Esophagus muscularis mucosa (tissue), 4 donors: ENCODE measurements at places on chromosomes 3 and 15. TPM values are rescaled to one million over a fixed set of nuclear protein-coding genes. Genes with fewer than 3 reads are reported as not detected.
A peak's percentile ranks its signal among the peaks of the same experiment; 100 is the strongest.

DNA sequence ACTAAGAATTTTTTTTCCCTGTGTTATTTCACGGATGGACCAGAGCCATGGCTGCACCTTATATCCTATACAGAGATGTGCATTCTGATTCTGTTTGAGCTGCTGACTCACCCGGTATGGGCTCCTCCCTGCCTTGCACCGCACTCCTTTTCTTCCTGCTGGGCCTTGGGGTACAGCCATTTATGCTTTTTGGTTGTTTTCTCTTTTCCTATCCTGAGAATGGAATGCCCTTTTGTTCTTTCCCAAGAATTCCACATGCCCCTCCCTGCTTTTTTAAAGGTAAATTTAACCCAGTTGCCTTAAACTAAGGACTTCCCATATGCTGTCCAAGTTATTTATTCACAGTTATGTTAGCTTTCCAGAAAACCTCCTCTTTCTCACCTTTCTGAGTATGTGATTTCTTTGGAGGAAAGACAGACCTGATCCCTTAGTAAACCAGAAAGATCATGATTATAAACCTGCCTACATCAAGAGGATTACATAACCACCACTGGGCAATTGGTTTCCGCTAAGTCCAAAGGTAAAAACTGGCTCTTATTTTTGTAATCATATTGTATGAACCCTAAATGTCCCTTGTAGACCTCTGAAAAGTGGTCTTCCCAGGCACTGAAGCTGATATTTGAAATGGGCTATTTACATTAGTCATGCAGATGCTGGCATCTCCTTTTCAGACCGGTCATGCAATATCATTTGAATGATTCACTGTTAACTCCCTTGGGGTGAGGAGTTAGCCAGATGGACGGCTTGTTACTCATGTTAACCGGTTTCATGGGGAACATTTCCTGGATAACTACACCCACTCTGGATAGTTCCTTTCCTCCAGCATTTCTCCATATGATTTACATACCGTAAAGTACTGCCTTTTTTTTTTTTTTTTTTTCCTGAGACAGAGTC lies 45.5 kb downstream of the TMOD3 start:
- peaks cover 29% of the 10 kb centered on the region for H3K36me3 ChIP-seq
- no peak overlapping the region for H3K4me3 ChIP-seq
- peaks cover 25% of the 10 kb centered on the region for H3K4me1 ChIP-seq
- DNase-seq = no peak
- H3K27me3 ChIP-seq = no peaks in the 10 kb centered on the region

DNA sequence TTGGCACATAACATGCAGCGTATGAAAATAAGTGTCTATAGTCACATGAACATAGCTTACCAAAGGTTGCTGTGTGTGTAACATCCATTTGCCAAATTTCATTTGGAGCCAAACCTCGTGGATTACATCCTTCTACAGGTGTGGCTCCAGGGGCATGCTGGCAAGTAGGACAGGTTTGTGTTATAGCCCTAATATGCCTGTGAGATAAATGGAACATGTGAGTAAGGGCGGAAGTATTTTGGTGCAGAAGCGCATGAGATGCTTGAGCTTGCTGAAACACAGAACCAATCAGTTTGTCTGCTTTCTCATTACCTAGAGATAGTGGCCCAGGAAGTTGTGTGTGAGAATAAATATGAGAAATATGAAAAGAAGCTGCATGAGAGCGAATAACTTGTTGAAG lies 21.8 kb upstream of the XCR1 start:
- no peaks in the 10 kb centered on the region for H3K27me3 ChIP-seq
- no peak overlapping the region for H3K4me3 ChIP-seq
- no peak overlapping the region for H3K27ac ChIP-seq
- no peaks in the 10 kb centered on the region for H3K4me1 ChIP-seq

- no peaks in the 10 kb centered on the region for H3K36me3 ChIP-seq
- H3K27me3 ChIP-seq = no peaks in the 10 kb centered on the region
- peak overlapping the region; percentile 40 for H3K27ac ChIP-seq
- peak overlapping the region; percentile 77 for H3K4me3 ChIP-seq
- H3K4me1 ChIP-seq = peaks cover 25% of the 10 kb centered on the region
- no peak for DNase-seq
These were observed 19.0 kb downstream of the SPATA12 start for GRCh38 chr3:57079474-57079831.

- no peaks in the 10 kb centered on the region for H3K27me3 ChIP-seq
- no peak overlapping the region for H3K4me3 ChIP-seq
- H3K36me3 ChIP-seq = no peaks in the 10 kb centered on the region
- H3K27ac ChIP-seq = no peak overlapping the region
- peaks cover 7% of the 10 kb centered on the region for H3K4me1 ChIP-seq
These were observed 14.1 kb downstream of the IL17RD start for GRCh38 chr3:57151021-57151449.

DNA sequence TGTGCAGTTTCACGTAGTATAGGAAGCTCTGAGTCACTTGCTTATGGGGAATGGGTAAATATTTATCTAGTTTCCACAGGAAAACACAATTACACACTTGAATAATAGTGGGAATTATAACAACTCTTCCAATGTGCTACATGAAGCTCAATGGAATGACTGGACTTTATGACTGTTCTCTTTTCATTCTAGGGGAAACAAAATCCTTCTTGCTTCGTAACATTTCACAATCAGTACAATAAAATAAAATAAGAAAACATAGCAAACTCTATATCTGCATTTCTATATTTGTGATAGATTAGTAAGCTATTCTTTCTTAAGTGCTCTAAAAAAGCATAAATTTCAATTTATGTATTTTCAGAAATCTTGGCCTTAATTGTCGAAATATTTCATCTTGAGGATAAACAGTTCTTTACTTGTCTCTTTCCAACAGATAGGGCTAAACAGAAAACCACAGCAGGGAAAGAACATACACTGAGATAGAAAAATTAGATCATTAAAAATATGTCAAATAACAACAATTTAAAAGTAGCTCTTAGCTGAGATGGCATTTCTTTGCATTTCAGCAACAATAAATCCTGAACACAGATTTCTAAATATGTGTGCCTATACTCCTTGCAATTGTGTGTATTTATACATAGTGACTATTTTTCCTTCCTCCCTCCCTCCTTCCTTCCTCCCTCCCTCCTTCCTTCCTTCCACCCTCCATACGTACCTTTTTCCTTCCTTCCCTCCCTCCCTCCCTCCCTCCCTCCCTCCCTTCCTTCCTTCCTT lies 395.5 kb upstream of the KCNMB2 start:
- DNase-seq = no peak
- H3K4me1 ChIP-seq = peaks cover 25% of the 10 kb centered on the region
- no peak overlapping the region for H3K4me3 ChIP-seq
- H3K36me3 ChIP-seq = no peaks in the 10 kb centered on the region

DNA sequence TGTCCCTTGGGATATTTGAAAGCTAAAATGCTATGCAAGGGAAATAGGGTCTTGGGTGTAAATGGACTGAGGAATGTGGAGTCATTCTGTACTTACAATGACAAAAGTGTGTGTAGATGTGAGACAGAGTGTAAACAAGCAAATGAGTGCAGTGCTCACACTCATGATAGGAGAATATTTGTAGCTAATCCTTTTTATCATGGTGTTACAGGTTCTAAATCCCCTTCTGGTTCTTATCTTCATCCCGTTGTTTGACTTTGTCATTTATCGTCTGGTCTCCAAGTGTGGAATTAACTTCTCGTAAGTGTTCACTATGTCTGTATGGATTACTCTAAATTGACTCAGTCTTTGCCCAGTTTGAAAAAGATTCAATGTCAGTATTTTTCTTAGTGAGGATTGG lies 30.5 kb downstream of the SLC15A2 start:
- no peak overlapping the region for H3K27ac ChIP-seq
- H3K4me3 ChIP-seq = no peak overlapping the region
- no peak for DNase-seq
- no peaks in the 10 kb centered on the region for H3K4me1 ChIP-seq
- no peaks in the 10 kb centered on the region for H3K27me3 ChIP-seq
- H3K36me3 ChIP-seq = peaks cover 5% of the 10 kb centered on the region

GRCh38 chr15:88147760-88148159 lies 108.8 kb downstream of the NTRK3 start:
- no peaks in the 10 kb centered on the region for H3K27me3 ChIP-seq
- H3K4me1 ChIP-seq = no peaks in the 10 kb centered on the region
- H3K27ac ChIP-seq = no peak overlapping the region
- no peak for DNase-seq
- H3K36me3 ChIP-seq = no peaks in the 10 kb centered on the region

GRCh38 chr15:78000927-78001249 lies 76.6 kb downstream of the TBC1D2B start:
- H3K27ac ChIP-seq = no peak overlapping the region
- H3K36me3 ChIP-seq = peaks cover 67% of the 10 kb centered on the region
- H3K4me3 ChIP-seq = no peak overlapping the region
- H3K4me1 ChIP-seq = peaks cover 51% of the 10 kb centered on the region
- DNase-seq = no peak

GRCh38 chr3:44104668-44105321 lies 136.9 kb upstream of the TOPAZ1 start:
- DNase-seq = peak; percentile 64
- H3K27ac ChIP-seq = no peak overlapping the region
- H3K36me3 ChIP-seq = no peaks in the 10 kb centered on the region
- H3K27me3 ChIP-seq = no peaks in the 10 kb centered on the region
- H3K4me3 ChIP-seq = no peak overlapping the region

DNA sequence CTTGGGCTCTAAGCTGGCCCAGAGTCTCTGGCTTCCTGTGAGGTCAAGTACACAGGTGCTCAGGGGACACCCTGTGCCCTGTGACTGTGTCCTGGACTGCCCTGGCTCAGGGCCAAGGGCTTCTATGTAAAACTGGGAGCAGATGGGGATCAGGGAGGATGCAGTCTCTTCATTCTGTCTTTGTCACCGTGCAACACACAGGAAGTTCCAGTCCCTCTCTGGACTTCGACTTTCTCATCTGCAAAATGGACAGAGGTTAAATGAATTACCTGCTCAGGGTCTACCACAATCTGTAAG lies 61.9 kb upstream of the TLE3 start:
- H3K27ac ChIP-seq = no peak overlapping the region
- no peaks in the 10 kb centered on the region for H3K36me3 ChIP-seq
- H3K4me1 ChIP-seq = peaks cover 48% of the 10 kb centered on the region
- no peak for DNase-seq
- no peak overlapping the region for H3K4me3 ChIP-seq

- H3K27me3 ChIP-seq = no peaks in the 10 kb centered on the region
- H3K4me1 ChIP-seq = no peaks in the 10 kb centered on the region
- no peaks in the 10 kb centered on the region for H3K36me3 ChIP-seq
- no peak overlapping the region for H3K4me3 ChIP-seq
- no peak for DNase-seq
These were observed 133.3 kb downstream of the ALCAM start for GRCh38 chr3:105499961-105500360.

DNA sequence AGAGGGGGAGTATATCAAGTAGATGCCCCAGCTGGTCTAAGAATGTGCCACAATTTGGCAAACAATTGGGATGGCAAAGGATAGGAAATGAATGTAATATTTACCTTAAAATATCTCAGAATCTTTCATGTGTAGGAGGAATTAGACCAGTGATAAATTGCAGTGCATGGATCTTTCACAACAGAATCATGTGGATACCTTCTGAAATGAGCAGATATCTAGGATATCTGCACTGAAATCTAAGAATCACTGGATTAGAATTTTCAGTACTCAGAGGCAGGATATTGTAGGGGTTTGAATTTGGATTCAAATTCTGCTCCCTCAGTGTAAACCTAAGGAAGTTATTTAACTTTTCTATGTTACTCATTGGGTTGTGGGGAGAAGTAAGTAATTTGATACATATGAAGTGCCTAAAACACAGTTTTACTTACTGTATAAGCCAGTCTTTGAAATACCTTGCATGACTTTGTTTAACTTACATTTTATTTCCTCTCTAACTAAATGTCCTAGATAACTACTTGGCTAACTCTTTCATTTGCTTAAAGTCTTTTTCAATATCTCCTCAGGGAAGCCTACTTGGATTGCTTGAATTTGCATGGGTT lies 8.8 kb downstream of the IL1RAP start:
- H3K4me1 ChIP-seq = no peaks in the 10 kb centered on the region
- H3K36me3 ChIP-seq = no peaks in the 10 kb centered on the region
- no peaks in the 10 kb centered on the region for H3K27me3 ChIP-seq
- H3K27ac ChIP-seq = no peak overlapping the region

DNA sequence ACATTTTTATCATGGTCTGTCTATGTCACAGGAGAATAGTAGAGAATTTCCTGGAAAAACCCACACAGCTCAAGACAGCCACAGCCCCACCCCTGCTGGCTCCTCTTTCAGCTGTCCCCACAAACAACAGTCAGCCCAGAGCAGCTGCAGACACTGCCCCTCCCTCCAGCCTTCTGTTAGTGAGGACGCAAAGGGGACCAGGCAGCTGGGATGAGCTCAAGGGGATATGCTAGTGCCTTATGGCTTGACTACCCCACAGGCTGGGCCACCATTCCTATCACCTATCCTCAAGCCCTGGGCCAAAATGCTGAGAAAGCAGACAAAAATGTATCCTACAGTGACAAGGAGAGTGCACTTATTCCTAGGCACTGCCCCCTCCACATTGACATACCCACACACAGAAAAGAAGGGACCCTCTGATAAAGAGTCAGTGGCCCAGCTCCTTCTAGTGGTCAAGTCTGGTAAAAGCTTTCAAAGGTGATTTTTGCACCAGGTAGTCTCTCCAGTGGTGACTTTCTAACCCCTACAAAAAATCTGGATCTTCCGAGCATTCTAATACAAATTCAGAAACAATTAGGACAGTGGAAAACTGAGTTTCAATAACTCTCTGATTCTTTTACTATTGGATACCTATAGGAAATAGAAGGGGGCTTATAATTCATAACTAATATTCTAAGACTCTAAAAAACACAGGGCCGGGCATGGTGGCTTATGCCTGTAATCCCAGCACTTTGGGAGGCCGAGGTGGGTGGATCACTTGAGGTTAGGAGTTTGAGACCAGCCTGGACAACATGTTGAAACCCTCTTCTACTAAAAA lies 3.0 kb upstream of the MAP1A start:
- no peak for DNase-seq
- peak overlapping the region; percentile 9 for H3K27ac ChIP-seq
- no peak overlapping the region for H3K4me3 ChIP-seq
- H3K27me3 ChIP-seq = no peaks in the 10 kb centered on the region
- H3K36me3 ChIP-seq = no peaks in the 10 kb centered on the region

- H3K4me1 ChIP-seq = no peaks in the 10 kb centered on the region
- DNase-seq = peak; percentile 17
- no peak overlapping the region for H3K27ac ChIP-seq
- H3K4me3 ChIP-seq = no peak overlapping the region
These were observed 9.3 kb upstream of the ATP13A4 start for GRCh38 chr3:193564012-193564411.

DNA sequence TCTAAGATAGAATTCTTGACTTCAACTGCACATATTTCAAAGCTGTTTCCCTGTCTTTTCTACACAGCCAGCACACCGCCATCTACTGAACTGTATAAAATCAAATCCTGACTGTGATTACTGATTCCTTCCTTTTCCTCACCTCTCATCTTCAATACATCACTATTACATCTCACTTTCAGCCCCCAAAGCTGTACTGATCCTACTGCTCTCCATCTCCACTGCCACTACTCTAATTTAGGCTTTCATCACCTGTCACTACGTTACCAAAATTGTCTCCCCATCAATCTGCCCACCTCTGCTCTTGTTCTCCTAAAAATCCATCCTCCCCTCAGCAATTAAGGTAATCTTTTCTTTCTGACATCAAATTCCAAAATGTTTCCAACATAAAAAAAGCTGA lies 4.5 kb upstream of the CCDC39 start:
- H3K27me3 ChIP-seq = peaks cover 59% of the 10 kb centered on the region
- H3K27ac ChIP-seq = no peak overlapping the region
- no peaks in the 10 kb centered on the region for H3K36me3 ChIP-seq
- no peak for DNase-seq
- H3K4me1 ChIP-seq = peaks cover 16% of the 10 kb centered on the region

Gene CNTN3
- 0.91 TPM for total RNA-seq

Gene B3GALNT1
- 3.7 TPM for total RNA-seq

Gene POPDC2
- total RNA-seq = 85.5 TPM

Gene FBXW12
- not detected for total RNA-seq

Gene KLHL40
- total RNA-seq = not detected

Gene CDC25A
- 1.3 TPM for total RNA-seq

Gene PRSS50
- 0.32 TPM for total RNA-seq
